ENCODE measurements at places on chromosomes 2 and 18.

DNA sequence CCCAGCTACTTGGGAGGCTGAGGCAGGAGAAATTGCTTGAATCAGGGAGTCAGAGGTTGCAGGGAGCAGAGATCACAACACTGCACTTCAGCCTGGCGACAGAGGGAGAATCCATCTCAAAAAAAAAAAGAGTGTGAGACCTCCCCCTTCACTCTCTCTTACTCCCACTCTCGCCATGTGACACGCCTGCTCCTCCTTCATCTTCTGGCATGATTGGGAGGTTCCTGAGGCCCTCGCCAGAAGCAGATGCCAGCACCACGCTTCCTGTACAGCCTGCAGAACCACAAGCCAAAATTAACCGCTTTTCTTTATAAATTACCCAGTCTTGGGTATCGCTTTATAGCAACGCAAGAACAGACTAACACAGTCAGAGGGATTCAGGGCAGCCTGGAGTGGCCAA is 66.3 kb upstream of the CREB1 start:
- DNase-seq = no peak
- no peaks in the 10 kb centered on the region for H3K27me3 ChIP-seq
- H3K27ac ChIP-seq = no peak overlapping the region
- H3K36me3 ChIP-seq = no peaks in the 10 kb centered on the region
- no peak overlapping the region for H3K4me3 ChIP-seq

GRCh38 chr2:234796045-234796591 is 155.7 kb upstream of the SH3BP4 start:
- H3K36me3 ChIP-seq = no peaks in the 10 kb centered on the region
- peaks cover 23% of the 10 kb centered on the region for H3K4me1 ChIP-seq
- H3K4me3 ChIP-seq = no peak overlapping the region
- no peak overlapping the region for H3K27ac ChIP-seq
- H3K27me3 ChIP-seq = peaks cover 14% of the 10 kb centered on the region

DNA sequence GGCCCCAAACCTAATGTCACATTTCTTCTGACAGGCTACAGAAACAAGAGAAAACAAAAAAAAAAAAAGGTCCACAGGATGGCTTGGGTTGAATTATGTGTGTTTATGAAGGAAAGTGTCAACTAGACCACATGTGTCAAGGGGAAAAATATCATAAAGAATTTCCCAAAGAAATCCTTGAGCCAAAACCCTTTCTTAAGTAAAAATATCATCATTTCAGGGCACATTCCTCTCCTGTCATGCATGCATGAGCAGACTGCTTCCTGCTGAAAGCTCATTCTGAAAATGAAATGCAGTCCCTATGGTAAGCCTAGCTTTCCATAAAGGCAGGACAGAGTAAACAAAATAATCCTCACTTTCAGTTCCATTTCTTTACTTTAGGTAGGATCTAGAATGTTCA is 85.7 kb upstream of the RBBP8 start:
- H3K4me3 ChIP-seq = no peak overlapping the region
- peaks cover 27% of the 10 kb centered on the region for H3K4me1 ChIP-seq
- no peaks in the 10 kb centered on the region for H3K27me3 ChIP-seq
- DNase-seq = no peak
- H3K27ac ChIP-seq = peak overlapping the region; percentile 68
- H3K36me3 ChIP-seq = peaks cover 2% of the 10 kb centered on the region

- H3K36me3 ChIP-seq = no peaks in the 10 kb centered on the region
- DNase-seq = no peak
- no peaks in the 10 kb centered on the region for H3K27me3 ChIP-seq
- no peak overlapping the region for H3K27ac ChIP-seq
Observed at GRCh38 chr2:206570199-206570598, 72.1 kb upstream of the FAM237A start.

- DNase-seq = no peak
- peaks cover 10% of the 10 kb centered on the region for H3K36me3 ChIP-seq
- H3K4me3 ChIP-seq = no peak overlapping the region
- no peaks in the 10 kb centered on the region for H3K27me3 ChIP-seq
Observed at GRCh38 chr2:168357797-168358472, 98.1 kb upstream of the CERS6 start.

GRCh38 chr2:119323459-119323858 is 43.2 kb downstream of the C2orf76 start:
- no peaks in the 10 kb centered on the region for H3K4me1 ChIP-seq
- DNase-seq = no peak
- no peaks in the 10 kb centered on the region for H3K36me3 ChIP-seq

GRCh38 chr18:51017140-51017879 is 12.7 kb upstream of the SMAD4 start:
- peaks cover 12% of the 10 kb centered on the region for H3K36me3 ChIP-seq
- no peak overlapping the region for H3K27ac ChIP-seq
- no peak overlapping the region for H3K4me3 ChIP-seq
- DNase-seq = no peak
- no peaks in the 10 kb centered on the region for H3K4me1 ChIP-seq
- H3K27me3 ChIP-seq = no peaks in the 10 kb centered on the region

- H3K4me1 ChIP-seq = no peaks in the 10 kb centered on the region
- no peak for DNase-seq
- H3K27ac ChIP-seq = no peak overlapping the region
- peaks cover 3% of the 10 kb centered on the region for H3K27me3 ChIP-seq
Observed at GRCh38 chr2:54906716-54907115, 143.5 kb downstream of the RTN4 start.

- peak overlapping the region; percentile 37 for H3K27ac ChIP-seq
- no peak for DNase-seq
- H3K27me3 ChIP-seq = no peaks in the 10 kb centered on the region
- peaks cover 33% of the 10 kb centered on the region for H3K4me1 ChIP-seq
- H3K36me3 ChIP-seq = peaks cover 7% of the 10 kb centered on the region
Observed at GRCh38 chr2:148658807-148659722, 14.5 kb downstream of the EPC2 start.

- peaks cover 1% of the 10 kb centered on the region for H3K36me3 ChIP-seq
- H3K27ac ChIP-seq = no peak overlapping the region
- no peak for DNase-seq
- H3K4me3 ChIP-seq = no peak overlapping the region
- H3K27me3 ChIP-seq = no peaks in the 10 kb centered on the region
- peaks cover 6% of the 10 kb centered on the region for H3K4me1 ChIP-seq
Observed at GRCh38 chr2:192286093-192286701, 91.5 kb upstream of the TMEFF2 start.

DNA sequence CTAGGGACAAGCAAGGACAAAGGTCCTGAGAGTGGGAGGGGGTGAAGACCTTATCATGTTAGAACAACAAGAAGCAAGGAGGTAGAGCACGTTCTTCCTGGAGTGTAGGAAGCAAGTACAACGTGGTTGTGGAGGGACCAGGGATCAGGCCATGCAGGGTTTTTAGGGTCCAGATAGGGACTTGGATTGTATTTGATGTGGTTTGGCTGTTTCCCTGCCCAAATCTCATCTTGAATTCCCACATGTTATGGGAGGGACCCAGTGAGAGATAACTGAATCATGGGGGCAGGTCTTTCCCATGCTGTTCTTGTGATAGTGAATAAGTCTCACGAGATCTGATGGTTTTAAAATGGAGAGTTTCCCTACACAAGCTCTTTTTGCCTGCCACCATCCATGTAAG is 53.2 kb downstream of the ICA1L start:
- DNase-seq = no peak
- peaks cover 17% of the 10 kb centered on the region for H3K4me1 ChIP-seq
- H3K36me3 ChIP-seq = peaks cover 12% of the 10 kb centered on the region
- no peak overlapping the region for H3K27ac ChIP-seq
- H3K4me3 ChIP-seq = no peak overlapping the region

DNA sequence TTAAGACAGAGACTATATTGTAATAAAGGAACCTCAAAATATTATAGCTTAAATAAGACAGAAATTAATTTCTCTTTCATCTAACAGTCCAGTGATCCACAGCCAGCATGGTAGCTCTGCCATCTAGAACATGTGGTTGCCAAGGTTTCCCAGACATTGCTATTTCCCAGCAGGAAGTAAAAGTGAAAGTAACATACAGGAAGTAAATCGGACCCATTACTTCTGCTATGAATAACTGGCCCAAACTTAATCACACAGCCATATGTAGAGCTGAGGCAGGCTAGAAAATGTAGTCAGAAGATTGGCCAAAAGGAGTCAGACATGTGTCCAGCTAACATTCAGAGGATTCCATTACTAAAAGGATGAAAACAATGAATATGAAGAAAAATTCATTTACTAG is 71.0 kb downstream of the NOL4 start:
- DNase-seq = no peak
- H3K4me1 ChIP-seq = peaks cover under 1% of the 10 kb centered on the region
- H3K27ac ChIP-seq = no peak overlapping the region
- H3K4me3 ChIP-seq = no peak overlapping the region

- H3K27me3 ChIP-seq = no peaks in the 10 kb centered on the region
- peak overlapping the region; percentile 8 for H3K27ac ChIP-seq
- DNase-seq = no peak
- peaks cover 51% of the 10 kb centered on the region for H3K36me3 ChIP-seq
Observed at GRCh38 chr2:55555977-55556376, 36.5 kb downstream of the CFAP36 start.

GRCh38 chr2:176328149-176328548 is 58.9 kb downstream of the MTX2 start:
- peaks cover 18% of the 10 kb centered on the region for H3K4me1 ChIP-seq
- H3K4me3 ChIP-seq = no peak overlapping the region
- H3K27me3 ChIP-seq = no peaks in the 10 kb centered on the region
- no peak overlapping the region for H3K27ac ChIP-seq
- no peak for DNase-seq

- no peak for DNase-seq
- H3K4me3 ChIP-seq = no peak overlapping the region
- no peaks in the 10 kb centered on the region for H3K4me1 ChIP-seq
- H3K27ac ChIP-seq = no peak overlapping the region
- H3K36me3 ChIP-seq = no peaks in the 10 kb centered on the region
Observed at GRCh38 chr2:69701100-69701945, 40.6 kb upstream of the ANXA4 start.

GRCh38 chr18:11719050-11719449 is 30.0 kb downstream of the GNAL start:
- no peak overlapping the region for H3K27ac ChIP-seq
- peaks cover 15% of the 10 kb centered on the region for H3K4me1 ChIP-seq
- H3K27me3 ChIP-seq = no peaks in the 10 kb centered on the region
- no peak overlapping the region for H3K4me3 ChIP-seq
- no peak for DNase-seq

- peaks cover 21% of the 10 kb centered on the region for H3K27me3 ChIP-seq
- no peak for DNase-seq
- H3K4me1 ChIP-seq = peaks cover 12% of the 10 kb centered on the region
- H3K36me3 ChIP-seq = no peaks in the 10 kb centered on the region
- no peak overlapping the region for H3K27ac ChIP-seq
Observed at GRCh38 chr2:21198637-21199036, 74.9 kb downstream of the TDRD15 start.

DNA sequence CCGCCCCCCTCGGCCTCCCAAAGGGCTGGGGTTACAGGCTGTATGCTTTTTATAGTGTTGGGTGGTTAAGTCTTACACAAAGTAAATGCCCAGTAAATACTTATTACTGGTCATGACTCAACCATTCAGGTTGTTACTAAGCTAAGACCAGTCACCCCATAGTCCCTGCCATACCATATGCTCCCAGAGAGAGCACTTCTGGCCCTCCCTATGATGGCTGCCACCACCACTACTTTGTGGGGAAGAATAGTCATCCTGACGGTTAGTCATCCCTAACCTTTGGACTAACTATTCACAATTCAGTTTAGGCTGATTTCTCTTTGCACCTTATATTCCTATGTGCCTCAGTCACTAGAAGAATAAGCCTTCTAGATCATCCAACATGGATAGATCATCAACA is 42.0 kb upstream of the MSH2 start:
- H3K4me3 ChIP-seq = no peak overlapping the region
- H3K36me3 ChIP-seq = peaks cover 2% of the 10 kb centered on the region
- H3K27ac ChIP-seq = no peak overlapping the region
- H3K4me1 ChIP-seq = peaks cover 7% of the 10 kb centered on the region
- H3K27me3 ChIP-seq = no peaks in the 10 kb centered on the region

- no peak for DNase-seq
- H3K4me3 ChIP-seq = no peak overlapping the region
- H3K36me3 ChIP-seq = peaks cover 7% of the 10 kb centered on the region
- H3K4me1 ChIP-seq = peaks cover 7% of the 10 kb centered on the region
Observed at GRCh38 chr2:141595316-141595920, 535.4 kb downstream of the LRP1B start.

DNA sequence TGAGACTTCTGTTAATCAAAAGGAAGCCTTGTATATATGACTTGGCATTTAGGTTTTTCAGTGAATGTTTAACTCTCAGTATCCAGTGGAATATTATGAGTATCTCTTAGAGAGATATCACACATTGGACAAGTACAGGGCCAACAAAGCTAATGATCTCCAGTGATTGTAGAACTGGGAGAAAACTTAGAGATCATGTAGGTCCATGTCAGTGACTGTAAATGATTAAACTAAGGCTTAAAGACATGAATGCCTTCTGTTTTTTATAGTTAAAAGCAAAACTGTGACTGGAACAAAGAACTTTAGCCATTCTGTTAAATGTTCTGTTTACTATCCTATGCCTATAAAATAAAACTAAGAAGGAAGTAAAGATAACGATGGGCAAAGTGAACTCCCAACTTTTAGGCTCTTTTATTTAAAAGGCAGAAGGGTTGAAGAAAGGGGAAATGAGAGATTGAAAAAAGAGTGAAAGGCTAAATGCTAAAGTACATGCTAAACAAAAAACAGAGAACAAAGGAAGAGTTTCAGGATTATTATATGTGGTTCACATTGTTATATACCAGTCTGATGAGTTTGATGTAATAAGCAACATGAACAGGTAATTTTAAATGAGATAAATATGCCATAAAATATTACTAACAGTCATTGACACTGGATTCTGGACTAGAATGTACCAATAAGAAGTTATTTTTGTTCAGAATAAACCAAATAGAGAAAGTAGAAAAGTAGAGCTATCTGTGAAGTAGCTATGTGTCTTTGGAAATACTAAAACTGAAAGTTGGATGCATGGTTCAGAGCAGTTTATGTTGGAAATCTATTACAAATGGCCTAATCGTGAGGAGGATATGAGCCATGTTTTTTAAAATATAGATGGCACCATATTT is 37.1 kb upstream of the TNFRSF11A start:
- no peaks in the 10 kb centered on the region for H3K27me3 ChIP-seq
- no peak overlapping the region for H3K27ac ChIP-seq
- DNase-seq = no peak
- H3K36me3 ChIP-seq = peaks cover 20% of the 10 kb centered on the region

DNA sequence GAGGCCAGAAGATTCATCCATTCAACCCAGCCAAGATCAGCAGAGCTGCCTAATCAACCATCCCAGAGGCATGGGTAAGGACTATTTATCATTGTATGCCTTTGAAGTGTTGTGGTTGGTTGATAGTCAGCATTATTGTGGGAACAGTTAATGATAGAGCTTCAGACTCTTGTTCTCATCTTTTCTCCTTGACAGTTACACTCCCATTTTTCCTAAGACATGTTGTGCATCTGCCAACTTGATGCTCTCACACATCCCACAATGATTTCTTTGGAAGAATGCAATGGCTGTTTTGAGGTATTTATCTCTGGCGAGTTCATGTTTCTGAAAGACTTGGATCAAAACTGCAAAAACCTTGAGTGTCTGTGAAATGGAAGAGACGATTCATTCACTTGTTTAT is 55.4 kb downstream of the FASTKD2 start:
- no peak overlapping the region for H3K4me3 ChIP-seq
- no peak for DNase-seq
- no peaks in the 10 kb centered on the region for H3K4me1 ChIP-seq
- no peaks in the 10 kb centered on the region for H3K27me3 ChIP-seq
- H3K27ac ChIP-seq = no peak overlapping the region

- no peak overlapping the region for H3K4me3 ChIP-seq
- no peaks in the 10 kb centered on the region for H3K27me3 ChIP-seq
- H3K36me3 ChIP-seq = no peaks in the 10 kb centered on the region
- H3K4me1 ChIP-seq = peaks cover 32% of the 10 kb centered on the region
- no peak overlapping the region for H3K27ac ChIP-seq
Observed at GRCh38 chr2:64291181-64291580, 147.0 kb upstream of the PELI1 start.

Measured in mesothelial cell of epicardium (in vitro differentiated cells).